ENCODE measurements at places on chromosomes 1 and 21.

GRCh38 chr1:227844320-227845146 lies 29.1 kb downstream of the PRSS38 start:
- no peak for DNase-seq

DNA sequence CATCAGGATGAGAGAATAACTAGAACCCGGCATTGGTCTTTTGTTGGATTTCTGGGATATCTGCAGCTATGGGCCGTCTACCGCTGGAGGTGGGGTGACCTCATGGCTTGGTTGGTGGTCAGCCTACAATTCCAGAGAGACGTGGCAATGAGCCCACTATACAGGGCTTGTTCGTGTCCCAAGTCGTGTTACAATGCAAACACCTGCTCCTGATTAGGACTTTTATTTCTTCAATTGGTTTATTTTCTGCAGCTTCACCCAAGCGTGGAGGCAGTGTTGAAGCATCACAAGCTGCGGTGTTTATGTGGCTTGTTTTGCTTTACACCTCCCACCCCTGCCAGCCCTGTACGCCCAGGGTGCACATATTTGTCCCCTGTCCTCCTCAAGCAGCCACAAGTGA lies 211.7 kb upstream of the TMEM51 start:
- DNase-seq = no peak

- no peak for DNase-seq
Observed at GRCh38 chr1:231836227-231836893, 209.8 kb downstream of the DISC1 start.

GRCh38 chr1:10386761-10387676 lies 11.8 kb upstream of the PGD start:
- no peak for DNase-seq

DNA sequence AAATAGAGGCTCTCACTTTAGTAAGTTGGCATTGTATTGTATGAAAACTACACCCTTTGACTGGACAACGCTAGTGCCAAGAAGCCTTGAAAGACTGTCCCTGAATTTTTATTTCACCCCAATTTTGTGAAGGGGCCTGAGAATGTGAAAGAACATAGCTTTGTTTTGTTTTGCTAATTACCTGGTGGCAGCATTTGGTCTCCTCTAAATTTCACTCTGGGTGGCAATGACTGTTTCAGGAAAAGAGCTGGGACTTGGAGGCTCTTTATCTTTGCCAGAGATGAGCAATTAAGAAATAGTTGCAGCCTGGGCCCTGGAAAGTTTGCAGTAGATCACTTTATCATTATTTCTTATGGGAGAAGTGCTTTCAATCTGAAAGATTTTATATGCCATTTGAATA lies 117.6 kb downstream of the KCNK2 start:
- DNase-seq = no peak

DNA sequence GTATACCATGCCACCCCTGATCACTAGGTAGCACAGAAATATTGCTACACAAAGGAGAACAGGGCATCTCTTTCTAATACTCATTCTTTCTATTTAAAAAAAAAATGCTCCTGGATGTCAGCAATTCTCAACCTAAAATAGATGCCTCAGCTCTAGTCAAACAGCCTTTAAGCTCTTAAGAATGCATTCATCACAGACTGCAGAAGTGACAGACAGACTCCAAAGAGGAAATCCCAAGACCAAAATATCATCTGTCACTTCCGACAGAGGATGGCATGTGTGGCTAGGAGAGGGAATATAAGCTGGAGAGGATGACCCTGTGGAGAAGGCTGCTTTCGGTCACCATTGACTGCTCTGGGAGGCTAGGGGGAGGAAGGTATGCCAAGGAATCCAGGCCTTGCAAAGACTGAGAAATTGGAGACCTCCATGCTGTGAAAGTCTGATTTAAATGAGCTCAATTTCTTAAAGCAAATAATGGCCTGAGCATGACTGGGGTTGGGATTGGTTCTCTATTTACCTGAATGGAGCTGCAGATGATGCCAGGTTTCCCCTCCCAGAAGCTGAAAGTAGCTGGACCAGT lies 277.4 kb downstream of the BRINP2 start:
- no peak for DNase-seq

DNA sequence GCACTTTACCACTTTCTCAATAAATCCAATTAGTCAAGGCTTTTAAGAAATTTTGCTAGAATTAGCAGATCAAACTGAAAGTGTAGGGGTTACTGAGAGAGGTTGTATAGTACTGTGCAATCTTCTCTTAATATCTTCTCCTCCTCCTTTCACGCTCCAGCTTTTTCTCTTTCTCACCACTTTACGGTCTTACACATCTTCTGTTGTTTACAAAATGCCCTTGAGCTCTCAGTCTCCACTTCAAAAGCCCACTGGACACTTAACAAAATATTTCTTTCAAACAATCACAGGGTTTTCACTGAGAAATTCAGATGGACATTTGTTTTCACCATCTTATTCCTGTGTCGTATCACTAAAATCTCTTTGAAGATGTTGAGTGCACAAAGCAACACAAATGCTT lies 678.2 kb downstream of the ADGRL2 start:
- DNase-seq = no peak

GRCh38 chr21:14617040-14617393 lies 70.9 kb upstream of the SAMSN1 start:
- DNase-seq = no peak

DNA sequence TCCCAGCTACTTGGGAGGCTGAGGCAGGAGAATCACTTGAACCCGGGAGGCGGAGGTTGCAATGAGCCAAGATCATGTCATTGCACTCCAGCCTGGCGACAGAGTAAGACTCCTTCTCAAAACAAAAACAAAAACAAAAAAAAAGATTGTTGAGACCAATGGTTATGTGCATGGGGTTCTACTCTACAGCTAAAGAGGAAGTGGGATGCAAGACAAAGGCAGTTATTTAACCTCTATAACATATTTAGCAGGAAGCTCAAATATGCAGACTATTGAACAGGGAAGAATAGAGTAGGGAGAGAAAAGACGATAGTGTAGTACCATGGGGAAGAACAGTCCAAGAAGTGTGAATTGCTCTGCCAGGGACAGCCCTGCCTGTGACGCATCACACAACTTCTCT lies 227.7 kb downstream of the SMYD3 start:
- DNase-seq = no peak

- no peak for DNase-seq
Observed at GRCh38 chr1:115839679-115840237, 1.2 kb downstream of the NHLH2 start.

GRCh38 chr1:38336961-38337360 lies 290.4 kb upstream of the POU3F1 start:
- DNase-seq = no peak

DNA sequence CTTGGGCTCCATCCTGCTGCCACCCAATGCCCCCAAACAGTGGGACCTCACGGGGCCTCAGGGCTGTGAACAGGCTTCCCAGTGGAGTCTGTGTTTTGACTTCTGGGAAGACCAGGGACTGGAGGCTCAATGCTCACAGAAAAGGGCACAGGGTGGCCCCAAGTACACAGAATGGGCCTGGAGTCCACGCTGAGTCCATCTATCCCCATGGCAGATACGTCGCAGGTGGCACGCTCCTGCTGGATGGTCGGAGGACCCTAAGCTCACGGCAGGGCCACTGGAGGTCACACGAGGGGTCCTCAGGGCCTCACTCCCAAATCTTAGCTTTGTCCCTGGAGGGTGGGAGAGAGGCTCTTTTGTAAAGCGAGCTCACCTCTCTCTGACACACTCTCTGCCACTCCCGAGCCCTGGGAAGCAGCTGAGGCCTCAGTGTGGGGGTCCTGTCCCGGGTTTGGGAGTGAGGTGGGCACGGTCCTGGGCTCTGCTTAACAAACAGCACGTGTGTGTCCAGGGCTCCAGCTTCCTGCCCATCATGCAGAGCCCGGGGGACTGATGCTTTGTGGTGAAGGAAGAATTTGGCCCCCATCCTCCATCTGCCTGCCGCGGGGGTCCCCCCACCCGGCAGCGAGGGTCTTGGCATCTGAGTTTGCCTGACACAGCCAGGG lies 27.2 kb upstream of the TTC34 start:
- no peak for DNase-seq

DNA sequence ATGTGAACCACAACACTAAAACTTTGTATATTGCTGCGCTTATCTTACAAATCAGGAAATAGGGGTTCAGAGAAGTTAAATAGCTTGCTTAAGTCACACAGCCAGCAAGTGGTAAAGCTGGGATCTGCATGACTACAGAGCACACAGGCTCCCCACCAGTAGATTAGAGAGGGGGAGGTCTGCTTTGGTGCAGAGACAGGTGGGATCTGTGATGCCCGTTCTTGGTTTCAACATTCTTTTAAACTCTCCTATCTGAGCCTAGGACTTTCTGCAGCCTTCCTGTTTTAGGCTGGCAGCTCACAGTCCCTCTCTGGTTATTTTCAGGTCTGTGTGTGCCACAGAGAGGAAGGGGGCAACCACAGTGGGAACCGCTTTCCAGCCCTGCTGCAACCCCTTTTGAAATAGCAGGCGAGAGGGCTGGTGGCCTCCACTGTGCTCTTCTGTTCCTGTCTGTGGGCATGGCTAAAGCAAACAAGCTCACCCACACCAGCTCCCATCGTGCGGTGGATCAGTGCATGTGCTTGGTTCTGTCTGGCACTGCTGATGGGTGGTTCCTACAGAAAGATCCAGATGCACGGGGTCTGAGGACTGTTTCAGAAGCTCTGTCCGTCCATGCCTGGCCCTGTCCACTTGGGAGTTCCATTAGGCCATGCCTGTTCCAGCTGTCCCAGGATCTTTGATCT lies 1.7 kb upstream of the IL6R start:
- no peak for DNase-seq

DNA sequence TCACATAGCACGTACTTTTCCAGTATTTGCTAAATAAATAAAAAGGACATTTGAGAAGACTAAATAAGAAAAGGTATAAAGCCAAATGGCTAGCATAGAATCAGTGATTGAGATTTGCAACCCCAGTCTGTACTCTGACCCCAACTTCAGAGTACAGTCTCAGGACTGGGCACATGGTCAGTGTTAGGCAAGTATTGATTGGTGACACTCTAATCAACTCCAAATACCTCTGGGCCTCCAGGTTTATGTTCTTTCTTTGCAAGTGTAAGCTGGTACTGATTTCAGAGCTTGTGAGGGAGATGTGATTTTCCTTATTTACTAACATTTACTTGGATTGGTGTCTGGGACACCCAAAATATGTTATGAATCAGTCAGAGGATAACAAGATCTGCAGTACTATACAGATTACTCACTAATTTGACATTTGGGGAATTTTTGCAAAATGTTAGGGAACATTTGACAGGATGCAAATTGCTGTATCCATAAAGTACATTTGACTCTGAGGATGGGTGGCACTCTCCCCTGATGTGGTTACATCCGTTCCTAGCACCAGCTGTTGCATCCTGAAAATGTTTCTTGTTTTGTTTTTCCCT lies 34.2 kb downstream of the LMO4 start:
- DNase-seq = no peak

- no peak for DNase-seq
Observed at GRCh38 chr1:206591226-206591625, 21.0 kb downstream of the EIF2D start.

DNA sequence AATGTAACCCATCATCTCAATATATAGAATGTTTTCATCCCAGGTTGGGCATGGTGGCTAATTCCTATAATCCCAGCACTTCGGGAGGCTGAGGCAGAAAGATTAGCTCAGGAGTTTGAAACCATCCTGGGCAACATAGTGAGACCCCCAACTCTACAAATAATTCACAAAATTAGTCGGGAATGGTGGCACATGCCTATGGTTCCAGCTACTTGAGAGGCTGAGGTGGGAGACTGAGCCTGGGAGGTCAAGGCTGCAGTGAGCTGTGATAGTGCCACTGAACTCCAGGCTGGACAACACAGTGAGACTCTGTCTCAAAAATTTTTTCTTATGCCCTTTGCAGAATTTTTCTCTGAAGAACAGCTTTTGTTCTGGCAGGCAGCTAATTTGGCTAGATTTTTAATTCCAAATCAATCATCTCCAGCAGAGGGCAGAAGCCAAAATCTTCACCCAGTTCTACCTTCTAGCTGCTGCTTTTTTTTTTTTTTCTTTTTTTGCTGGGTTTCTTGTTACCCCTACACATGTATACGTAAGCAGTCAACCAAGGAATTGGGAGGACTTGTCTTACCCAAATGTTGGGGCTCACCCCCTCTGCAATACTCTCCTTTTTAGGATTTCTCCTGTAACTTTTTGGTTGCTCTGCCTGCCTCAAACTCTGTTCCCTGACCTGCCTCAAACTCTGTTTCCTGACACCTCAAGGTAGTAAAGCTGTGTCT lies 2.7 kb upstream of the RAD54L start:
- no peak for DNase-seq

GRCh38 chr1:178023181-178023618 lies 53.3 kb upstream of the SEC16B start:
- DNase-seq = no peak

GRCh38 chr1:234825498-234826165 lies 215.7 kb upstream of the IRF2BP2 start:
- DNase-seq = no peak

- DNase-seq = no peak
Observed at GRCh38 chr1:14955402-14955801, 198.1 kb upstream of the TMEM51 start.

- no peak for DNase-seq
Observed at GRCh38 chr21:26925636-26926035, 41.3 kb downstream of the ADAMTS5 start.

DNA sequence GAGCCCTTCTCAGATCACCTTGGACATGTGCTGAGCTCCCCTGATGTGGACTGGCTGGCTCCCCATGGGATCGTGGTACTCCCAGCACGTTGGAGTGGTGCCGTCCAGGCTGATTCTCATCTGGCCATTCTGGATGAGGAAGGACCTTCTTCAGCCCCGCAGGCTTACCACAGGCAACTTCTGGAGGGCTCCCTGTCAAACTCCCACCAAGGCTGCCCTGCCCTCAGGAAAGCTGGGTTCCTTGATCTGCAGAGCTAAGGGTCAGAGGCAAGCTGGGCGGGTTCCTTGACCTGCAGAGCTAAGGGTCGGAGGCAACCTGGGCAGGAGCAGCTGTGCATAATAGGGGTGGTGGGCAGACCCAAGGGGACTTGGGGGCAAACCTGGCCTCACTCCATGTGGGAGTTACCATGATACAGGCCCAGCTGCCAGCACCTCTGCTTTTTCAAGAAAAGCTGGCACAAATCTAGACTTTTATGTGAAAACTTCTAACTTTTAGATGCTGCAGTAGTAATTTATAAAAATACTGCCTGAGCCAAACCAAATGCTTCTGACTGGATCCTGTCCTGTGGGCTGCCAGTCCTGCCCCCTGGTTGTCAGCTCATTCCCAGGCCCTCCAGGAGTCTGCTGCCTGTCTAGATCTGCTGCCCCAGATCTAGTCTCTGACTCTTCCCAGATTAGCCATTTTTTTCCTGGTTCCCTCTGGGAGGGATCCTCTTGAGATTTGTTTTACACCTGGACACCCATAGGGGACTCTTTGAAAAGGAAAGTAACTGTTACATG lies 5.6 kb upstream of the THEM5 start:
- DNase-seq = no peak

- no peak for DNase-seq
Observed at GRCh38 chr1:22186311-22186710, 43.4 kb upstream of the WNT4 start.
